Activated naive CD4-positive, alpha-beta T cell treated with Interleukin-2 at 50 U/mL for 16 hours (primary cell): ENCODE measurements at places on chromosomes 11 and 22.

- DNase-seq = no peak
These were observed 222.9 kb upstream of the NARS2 start for GRCh38 chr11:78797559-78797958.

DNA sequence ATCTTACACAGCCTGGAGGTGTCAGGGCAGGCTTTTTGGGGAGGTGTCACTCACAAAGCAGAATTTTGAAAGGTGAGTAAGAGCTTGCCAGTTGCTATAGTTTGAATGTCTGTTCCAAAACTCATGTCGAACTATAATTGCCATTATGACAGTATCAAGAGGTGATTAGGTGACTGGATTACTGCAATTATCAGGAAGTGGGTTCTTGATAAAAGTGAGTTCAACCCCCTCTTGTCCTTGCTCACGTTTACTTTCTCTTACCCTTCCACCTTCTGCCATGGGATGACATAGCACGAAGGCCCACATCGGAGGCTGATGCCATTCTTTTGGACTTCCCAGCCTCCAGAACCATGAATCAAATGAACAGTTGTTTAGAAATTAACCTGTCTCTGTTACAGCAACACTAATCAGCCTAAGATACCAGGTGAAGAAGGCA is 4.7 kb upstream of the C11orf86 start:
- DNase-seq = no peak

GRCh38 chr11:112625814-112626213 is 335.4 kb upstream of the NCAM1 start:
- no peak for DNase-seq

GRCh38 chr22:49368221-49368975 is 459.3 kb downstream of the BRD1 start:
- no peak for DNase-seq

DNA sequence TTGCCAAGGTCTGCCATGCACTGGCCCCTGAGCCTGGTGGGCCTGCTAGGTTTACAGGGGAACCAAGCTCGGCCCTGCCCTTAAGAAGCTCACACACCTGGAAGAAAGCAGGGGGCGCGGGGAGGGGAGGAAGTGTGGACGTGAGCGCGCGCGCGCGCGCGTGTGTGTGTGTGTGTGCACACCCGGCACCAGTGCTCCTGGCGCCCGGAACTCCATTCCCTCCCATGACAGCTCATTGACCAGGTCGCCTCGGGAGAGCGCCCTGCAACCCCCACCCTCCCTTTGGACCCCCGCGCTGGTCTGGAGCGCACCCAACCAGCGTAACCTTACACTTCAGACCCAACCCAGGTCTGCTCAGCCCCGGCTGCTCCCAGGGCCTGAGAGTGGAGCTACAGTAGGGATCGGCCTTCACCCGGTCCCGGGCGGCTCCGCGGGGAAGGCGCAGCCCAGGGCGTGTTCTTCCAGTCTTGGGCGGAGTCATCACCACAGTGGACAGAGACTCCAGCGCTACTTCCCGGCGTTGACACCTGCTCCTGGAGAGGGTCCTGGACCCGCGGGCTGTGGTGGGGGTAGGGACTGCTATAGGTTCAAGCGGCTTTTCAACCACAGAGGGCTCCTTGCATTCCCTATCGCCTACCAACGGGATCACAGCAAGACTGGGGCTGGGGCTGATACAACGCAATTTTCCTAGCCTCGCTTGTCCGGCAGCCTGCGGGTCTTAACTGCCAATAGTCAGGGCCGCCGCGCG is 1.5 kb downstream of the GALNT18 start:
- no peak for DNase-seq

DNA sequence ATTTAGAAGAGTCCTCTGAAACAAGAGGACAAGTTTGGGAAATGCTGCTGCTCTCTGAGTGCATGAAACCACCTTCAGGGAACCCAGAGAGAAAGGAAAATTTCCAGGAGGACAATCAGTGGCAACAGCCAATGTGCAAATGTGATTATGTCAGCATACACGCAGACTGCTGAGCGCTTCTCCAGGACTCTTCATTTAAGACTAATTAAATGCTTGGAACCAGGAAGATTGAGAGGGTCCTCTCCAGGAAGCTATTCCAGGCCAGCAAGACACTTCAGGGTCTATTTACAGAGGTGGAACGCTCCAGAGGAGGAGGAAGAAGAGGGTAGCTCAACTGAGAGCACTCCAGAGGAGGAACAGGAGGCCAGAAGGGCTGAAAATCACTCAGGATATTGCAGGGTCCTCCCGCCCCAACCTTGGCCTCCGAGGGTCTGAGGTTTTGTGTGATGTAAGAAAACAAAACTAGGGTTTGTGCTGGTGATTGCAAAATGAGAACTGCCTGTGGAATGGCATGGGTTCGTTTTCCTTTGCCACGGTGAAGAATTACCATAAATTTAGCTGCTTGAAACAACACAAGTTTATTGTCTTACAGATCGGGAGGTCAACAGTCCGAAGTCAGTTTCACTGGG is 14.1 kb upstream of the HTR3A start:
- DNase-seq = no peak

GRCh38 chr11:78418584-78419211 is 1.1 kb upstream of the GAB2 start:
- no peak for DNase-seq

GRCh38 chr22:39221999-39222686 is 22.6 kb downstream of the PDGFB start:
- DNase-seq = no peak

DNA sequence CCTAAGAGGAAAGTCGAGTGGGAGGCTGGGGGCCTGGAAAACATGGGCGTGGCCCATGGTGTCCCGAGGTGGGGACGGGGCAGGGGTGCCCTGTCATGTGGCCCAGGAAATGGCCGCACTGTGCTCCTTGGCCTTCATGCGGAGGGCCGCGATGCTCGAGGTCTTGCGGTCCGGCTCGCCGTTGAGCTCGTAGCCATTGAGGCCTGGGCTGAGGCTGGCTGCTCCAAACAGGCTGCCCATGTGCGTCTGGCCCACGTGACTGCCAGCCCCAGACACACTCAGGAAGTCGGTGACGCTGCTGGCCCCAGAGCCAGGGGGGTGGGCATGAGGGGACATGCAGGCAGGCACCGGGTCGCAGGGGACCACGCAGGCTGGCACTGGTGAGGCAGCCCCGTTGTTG is 45.2 kb downstream of the ALX4 start:
- no peak for DNase-seq

GRCh38 chr11:115256397-115257197 is 247.6 kb downstream of the CADM1 start:
- no peak for DNase-seq

GRCh38 chr11:102317768-102318103 is 452 bp downstream of the BIRC3 start:
- no peak for DNase-seq

- DNase-seq = no peak
These were observed 9.9 kb downstream of the BRSK2 start for GRCh38 chr11:1399386-1400316.

DNA sequence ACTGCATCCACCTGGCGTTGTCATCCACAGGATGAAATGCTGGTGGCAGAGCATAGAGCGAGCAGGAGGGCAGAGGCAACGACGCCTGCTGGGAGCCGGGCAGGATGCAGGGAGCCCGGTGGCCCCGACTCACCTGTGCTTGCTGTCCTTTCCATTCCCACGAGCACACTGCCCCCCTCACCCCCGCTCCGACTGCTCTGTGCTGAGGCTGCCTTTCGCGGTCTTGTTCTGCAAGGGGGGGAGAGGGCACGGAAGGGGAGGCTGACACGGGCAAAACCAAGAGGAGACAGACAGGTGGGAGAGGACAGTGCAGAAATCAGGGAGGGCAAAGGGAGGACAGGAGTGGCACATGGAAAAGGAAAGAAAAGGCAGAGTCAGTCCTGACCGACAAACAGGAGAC is 37.9 kb upstream of the CYP2D6 start:
- DNase-seq = no peak

DNA sequence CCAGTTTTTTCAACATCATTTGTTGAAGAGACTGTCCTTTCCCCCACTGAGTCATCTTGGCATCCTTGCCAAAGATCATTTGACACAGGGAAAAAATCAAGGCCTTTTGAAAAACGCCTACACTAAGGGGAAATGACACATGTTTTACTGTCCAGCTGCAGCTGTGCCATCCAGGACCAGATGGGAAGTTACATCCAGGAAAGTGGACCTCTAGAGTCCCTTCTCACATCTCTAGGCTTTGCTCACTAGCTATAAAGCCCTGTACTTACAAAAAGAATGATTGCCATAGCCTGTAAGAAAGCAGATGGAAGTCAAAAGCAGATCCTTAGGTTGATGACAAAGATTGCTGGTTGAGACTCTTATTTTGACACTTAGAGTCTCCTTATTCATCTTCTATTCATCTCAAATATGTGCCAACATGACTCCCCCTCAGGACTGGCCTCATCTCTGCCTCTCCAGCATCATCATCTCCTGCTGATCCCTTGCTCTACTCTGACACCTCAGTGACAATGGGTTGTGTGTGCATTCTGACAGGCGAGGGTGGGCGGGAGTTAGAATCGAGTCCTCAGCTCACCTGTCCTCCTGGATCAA is 22.8 kb downstream of the OSBP2 start:
- no peak for DNase-seq

DNA sequence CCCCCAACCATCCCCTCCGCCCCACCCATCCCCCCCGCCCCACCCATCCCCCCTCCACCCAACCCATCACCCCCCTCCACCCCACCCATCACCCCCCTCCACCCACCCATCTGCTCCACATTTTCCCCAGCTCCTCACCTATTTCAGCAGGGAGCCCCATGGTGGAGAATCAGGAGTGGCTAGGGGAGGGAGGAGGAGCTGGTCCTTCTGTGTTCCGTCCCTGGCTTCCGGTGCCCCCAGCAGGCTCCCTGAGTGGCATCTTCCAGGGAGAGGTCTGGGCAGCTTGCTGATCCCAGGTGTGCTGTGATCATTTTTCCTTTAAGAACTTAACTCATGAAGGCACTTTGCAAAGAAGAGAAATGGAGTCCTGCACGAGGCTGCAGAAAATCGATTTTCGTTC is 365.8 kb downstream of the TBC1D22A start:
- no peak for DNase-seq

GRCh38 chr11:74397501-74398243 is 561 bp downstream of the PGM2L1 start:
- peak; percentile 33 for DNase-seq

DNA sequence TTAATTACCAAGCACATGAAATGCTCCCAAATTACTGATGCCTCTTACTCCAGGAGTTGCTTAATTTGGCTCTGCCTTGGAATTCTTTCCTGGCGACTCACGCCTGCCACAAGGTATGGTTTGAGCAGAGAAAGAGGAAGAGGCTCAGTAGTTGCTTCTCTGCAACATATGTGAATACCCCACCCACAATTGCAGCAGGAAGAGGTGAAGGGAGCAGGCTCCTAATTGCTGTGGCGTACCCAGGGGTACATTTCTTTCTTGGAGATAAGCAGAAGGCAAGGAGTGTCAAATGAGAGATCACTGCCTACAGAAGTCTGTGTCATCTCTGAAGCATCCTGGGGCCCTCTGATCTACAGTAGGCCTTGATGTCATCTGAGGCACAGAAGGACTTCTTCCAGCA is 10.6 kb upstream of the NNMT start:
- no peak for DNase-seq

GRCh38 chr11:67345247-67345919 is 8.0 kb downstream of the POLD4 start:
- no peak for DNase-seq

GRCh38 chr22:32177221-32177765 is 18.2 kb upstream of the C22orf42 start:
- DNase-seq = no peak

DNA sequence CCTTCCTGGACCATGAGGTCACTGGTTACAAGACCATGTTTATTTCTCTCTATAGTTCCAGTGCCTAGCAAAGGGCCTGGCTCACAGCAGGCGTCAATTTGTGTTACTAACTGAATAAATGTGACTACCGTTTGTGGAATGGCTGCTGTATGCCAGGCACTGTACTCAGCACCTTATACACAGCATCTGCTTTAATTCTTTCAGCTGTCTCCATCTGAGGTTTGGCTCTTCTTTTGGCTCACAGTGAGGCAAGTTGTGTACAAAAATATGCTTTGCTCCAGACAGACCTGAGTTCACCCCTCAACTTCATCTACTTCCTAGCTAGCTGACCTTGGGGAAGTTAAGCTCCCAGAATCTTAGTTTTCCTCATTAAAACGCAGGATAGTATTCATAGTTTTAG is 75.3 kb upstream of the PHOX2A start:
- no peak for DNase-seq
